ENCODE measurements at places on chromosomes 1 and 21.
A peak's percentile ranks its signal among the peaks of the same experiment; 100 is the strongest.

GRCh38 chr1:200877839-200878551, 5.2 kb downstream of the GPR25 start:
- no peak for DNase-seq

GRCh38 chr21:44013380-44014088, 1.4 kb downstream of the TRAPPC10 start:
- peak; percentile 50 for DNase-seq

DNA sequence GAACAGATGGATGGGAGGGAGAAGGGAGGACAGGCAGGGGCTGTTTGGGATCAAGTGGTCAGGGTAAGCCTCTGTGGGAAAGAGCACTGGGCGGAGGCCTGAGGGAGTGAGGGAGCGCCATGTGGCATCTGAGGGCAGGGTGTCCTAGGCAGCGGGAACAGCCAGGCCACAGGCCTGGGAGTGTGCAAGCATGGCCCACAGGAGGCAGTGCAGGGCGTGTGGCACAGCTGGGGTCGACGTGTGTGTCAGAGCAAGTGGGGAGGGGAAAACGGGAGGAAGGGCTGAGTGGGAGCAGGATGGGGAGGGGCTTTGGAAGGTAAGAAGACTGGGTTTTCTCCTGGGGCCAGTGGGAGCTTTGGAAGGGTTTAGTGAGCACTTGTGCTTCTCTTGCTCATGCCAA, 143.4 kb downstream of the SYF2 start:
- no peak for DNase-seq

DNA sequence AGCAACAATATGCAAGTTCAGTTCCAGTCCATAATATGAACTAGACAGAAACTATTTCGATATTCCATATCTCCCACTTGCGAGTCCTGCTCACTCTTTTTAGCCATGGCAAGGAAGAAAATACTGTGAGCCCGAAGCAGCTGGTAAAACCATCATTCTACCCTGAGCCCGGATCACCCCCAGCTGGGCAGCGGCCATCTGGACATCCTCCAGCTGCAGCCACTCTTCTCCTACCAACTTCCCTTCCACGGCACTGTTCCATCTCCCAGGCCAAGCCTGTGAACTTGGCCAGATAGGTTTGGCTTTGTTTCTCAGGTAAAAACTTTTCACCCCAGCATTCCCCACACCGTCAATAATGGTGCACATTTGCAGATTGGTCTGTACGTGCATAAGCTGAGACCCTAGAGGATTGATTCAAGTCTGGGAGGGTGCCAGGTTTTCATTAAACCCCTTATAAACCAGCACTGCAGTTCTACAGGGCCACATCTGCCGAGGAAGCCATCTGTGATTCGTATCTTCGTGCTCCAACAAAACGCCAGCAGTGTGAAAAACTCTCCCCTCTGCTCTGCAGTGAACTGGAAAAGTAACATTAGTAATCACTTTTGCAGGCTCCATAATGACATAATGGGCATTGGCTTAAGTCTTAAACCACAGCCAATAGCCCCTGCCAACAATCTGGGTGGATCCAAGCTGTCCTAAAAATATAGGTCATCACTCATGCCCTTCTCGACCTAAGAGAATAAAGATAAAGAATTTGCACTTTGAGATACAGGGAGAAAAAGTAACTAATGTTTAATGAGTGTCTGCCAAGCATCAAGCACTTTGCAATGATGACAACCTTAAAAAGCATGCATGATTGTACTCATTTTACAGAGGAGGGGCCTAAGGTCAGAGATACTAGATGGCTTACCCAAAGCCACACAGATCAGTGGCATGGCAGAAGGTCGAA, 205.1 kb downstream of the PLPP3 start:
- no peak for DNase-seq

- DNase-seq: no peak
These were observed 35.9 kb downstream of the CD46 start for GRCh38 chr1:207787776-207788175.

DNA sequence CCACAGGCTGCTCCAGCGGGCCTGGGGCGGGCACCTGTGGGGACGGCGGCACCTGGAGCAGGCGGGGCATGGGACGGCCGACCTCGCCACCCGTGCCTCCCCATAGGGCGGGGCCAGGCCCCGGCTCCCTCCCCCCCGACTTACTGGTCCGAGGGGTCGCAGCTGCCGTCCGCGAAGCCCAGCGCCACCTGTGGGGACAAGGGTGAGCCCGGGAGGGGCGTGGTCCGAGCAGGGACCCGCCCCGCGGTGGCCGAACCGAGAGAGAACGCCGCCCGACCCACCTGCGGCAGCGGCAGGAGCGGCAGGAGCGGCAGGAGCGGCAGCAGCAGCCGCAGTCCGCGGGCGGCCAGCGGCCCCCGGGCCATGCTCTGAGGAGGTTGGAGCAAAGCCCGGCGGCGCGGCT, at the start of gene TMEM52:
Gene TMEM52 (minus strand): TSS at position 379 of the 403 bp plus-strand sequence. CDS start 14 bp downstream, at position 365.
- no peak for DNase-seq

DNA sequence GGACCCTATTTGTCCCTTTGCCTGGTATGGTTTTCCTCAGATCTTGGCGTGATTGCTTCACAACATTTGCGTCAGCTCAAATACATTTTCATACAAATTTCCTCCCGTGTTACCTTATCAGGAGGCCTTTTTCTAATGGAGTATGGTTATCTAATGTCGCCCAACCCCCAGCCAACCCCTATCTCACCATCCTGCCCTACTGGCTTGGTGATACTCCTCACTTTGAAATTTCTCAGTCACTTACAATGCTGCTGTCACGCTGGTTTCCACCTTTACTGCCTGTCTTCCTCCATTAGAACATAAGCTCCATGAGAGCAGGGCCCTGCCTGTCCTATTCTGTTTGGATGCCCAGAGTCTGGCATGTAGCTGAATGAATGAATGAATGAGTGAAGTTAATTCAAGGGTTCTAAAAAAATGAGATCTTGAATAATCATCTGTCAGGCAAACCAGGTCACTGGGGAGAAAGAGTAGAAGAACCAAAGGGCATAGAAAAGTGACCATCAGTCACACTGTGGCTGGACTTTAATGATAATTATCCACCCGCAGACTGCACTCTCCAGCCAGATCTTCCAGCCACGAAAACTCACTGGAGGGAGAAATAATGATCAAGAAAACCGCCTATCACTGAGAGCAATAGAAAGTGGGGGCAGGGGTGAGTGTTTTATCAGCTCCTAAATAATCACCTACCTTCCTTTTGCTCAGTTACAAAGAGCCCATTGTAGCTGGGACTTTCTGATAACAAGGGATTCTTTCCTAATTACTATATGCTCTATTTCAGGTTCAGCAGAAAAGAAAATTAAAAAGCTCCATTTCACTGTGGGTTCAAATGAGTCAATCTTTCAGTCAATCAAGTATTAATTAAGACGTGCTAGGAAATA, 21.3 kb downstream of the KIAA0040 start:
- DNase-seq: no peak

- DNase-seq: peak; percentile 69
These were observed 191.8 kb upstream of the SAMSN1 start for GRCh38 chr21:14737922-14738321.

DNA sequence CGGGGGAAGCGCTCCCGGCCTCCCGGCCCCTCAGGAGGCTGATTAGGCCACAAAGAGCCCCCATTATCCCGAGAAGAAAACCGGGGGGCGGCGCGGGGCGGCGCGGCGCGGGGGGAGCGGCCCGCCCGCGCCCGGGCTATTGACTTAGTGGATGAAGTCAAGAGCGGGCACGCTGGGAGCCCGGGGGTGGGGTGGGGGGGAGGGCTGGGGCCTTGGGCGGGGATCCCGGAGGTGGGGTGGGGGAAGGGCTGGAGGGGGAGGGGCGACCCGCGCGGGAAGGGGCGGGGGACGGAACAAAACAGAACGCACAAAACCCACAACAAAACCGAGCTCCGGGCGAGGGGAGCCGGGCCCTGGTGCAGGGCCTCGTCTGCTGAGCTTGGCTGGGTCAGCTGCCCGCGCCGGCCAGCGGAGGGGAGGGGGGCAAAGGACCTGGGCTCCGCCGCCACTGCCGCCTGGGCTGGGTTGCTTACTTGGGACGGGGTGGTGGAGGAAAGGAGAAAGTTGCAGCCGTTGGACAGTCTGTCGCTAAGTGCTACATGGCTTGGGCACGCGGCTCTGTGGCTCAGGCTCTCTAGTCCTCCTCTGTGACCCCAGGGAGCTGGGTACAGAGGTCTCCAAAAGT, 16.3 kb downstream of the PAX7 start:
- DNase-seq: no peak

- no peak for DNase-seq
These were observed 85.6 kb upstream of the ARHGEF16 start for GRCh38 chr1:3368711-3369445.

GRCh38 chr1:224770336-224770693, 154.2 kb downstream of the CNIH3 start:
- no peak for DNase-seq

GRCh38 chr1:39901464-39901713, 328 bp downstream of the MYCL start:
- DNase-seq: no peak
